ENCODE measurements at places on chromosomes 12 and 14.

DNA sequence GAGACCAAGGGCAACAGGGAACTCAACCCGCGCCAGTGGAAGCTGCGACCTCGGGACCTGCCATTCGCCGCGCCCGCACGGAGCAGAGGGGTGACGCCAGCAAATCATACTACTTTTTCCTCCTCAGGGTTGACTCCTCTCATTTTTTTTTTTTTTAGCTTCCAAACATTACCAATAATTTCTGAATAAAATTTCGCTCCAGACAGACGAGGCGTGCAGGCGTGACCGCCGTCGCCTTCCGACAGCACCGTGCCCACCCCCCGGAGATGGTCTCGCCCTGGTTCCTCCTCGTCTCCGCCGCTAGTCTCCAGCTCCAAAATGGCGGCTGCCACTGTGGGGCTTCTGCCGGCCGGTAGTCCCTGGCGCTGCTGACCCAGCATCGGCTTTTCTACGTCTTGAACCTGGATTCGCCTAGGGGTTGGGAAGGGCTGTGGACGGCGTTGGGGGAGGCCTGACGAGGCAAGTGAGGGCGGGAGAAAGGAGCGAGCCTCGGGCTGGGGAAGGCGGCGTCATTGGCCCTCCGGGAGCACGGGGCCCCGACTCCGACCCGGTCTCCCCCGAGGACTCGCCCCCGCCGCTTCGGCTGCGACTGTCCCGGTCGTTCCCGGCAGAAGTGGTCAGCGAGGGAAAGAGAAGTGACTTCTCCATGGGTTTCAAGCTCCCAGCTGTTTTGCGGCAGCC lies at the start of the genes CPSF2 and NDUFB1:
CPSF2 (plus strand) TSS at position 300 of the 681 bp plus-strand sequence. CDS start 9,016 bp downstream, outside the sequence.
NDUFB1 (minus strand) TSS at position 37 of the 681 bp plus-strand sequence. CDS start 4,069 bp downstream, outside the sequence.
- peak; percentile 74 for DNase-seq

DNA sequence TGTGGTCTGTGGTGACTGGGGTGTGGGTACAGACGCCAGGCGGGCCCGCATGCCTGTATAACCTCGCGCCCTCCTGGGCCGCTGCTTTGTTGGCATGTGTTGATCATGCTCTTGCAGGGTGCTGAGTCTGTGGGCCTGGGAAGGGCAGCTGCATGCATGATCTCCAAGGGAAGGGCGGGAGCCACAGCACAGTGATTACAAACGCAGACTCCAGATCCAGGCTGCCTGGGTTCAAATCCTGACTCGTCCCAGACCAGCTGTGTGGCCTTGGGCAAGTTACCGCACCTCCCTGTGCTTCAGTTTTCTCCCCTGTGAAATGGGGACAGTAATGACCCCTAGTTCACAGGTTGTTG lies 24.0 kb downstream of the ADGRD1 start:
- DNase-seq: no peak

- DNase-seq: no peak
Measured at GRCh38 chr14:89827265-89827664, 127.3 kb downstream of the EFCAB11 start.

DNA sequence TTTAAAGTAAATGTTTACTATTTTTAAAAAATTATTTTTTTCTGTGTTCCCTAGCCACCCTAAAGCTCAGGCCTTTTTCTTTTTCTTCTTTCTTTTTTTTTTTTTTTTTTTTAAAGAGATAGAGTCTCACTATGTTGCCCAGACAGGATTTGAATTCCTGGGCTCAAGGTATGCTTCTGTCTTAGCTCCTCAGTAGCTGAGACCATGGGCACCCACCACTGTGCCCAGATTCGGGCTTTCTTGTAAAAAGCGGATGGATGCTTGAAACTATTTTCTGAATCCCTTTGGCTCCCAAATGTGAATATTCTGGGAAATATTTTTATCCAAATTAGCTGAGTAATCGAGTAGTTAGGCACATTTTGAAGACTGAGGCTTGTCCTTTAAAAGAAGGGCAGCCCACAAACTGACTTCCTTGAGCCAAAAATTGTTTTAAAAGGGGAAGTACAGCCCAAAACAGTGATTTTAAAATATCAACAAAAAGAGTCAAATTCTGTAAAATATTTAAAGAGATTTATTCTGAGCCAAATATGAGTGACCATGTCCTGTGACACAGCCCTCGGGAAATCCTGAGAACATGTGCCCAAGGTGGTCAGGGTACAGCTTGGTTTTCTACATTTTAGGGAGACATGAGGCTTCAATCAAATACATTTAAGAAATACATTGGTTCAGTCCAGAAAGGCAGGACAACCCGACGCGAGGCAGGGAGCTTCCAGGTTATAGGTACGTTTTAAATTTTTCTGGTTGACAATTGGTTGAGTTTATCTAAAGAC lies 28.8 kb upstream of the HIGD1C start:
- DNase-seq: no peak

GRCh38 chr14:46256381-46256780 lies 395.2 kb downstream of the RPL10L start:
- no peak for DNase-seq

- DNase-seq: no peak
Measured at GRCh38 chr14:103629503-103630121, 601 bp downstream of the KLC1 start.

GRCh38 chr14:63288853-63289252 lies 29.9 kb downstream of the GPHB5 start:
- no peak for DNase-seq

DNA sequence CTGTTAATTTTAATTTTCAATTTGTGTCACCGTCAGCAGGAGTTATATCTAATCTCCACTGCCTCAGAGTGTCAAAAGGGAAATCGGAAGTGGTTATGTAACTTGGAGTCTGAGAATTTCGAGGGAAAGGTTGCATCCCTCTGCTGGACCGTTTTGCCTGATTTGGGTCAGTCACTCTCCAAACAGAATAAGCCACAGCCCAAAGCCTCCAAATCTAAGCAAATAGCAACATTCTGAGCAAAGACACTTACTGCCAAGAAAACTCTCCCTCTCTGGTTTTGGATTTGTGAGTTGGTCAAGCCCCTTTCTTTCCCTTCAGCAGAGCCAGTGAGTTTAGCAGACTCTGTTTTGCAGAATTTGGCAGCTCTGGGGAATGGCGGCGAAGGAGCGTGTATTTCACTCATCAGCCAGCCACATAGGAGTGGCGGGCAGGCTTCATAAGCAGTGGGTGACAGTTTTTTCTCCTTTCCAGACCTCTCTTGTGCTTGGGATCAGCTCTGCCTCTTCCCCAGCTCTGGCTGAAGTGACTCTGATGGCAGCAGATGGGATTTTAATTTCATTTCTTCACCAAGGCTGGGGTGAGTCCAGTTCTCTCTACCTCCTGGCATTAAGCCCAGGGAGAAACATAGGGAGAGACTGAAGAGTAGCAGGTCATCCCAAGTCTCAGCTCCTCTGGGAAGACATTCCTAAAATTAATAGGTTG lies 218.7 kb upstream of the NOS1 start:
- no peak for DNase-seq

- no peak for DNase-seq
Measured at GRCh38 chr14:56570295-56570694, 9.3 kb upstream of the TMEM260 start.

GRCh38 chr12:25692115-25693035 lies 139.3 kb upstream of the LMNTD1 start:
- DNase-seq: peak; percentile 91

GRCh38 chr14:38278035-38278434 lies 22.1 kb upstream of the CLEC14A start:
- DNase-seq: peak; percentile 52

DNA sequence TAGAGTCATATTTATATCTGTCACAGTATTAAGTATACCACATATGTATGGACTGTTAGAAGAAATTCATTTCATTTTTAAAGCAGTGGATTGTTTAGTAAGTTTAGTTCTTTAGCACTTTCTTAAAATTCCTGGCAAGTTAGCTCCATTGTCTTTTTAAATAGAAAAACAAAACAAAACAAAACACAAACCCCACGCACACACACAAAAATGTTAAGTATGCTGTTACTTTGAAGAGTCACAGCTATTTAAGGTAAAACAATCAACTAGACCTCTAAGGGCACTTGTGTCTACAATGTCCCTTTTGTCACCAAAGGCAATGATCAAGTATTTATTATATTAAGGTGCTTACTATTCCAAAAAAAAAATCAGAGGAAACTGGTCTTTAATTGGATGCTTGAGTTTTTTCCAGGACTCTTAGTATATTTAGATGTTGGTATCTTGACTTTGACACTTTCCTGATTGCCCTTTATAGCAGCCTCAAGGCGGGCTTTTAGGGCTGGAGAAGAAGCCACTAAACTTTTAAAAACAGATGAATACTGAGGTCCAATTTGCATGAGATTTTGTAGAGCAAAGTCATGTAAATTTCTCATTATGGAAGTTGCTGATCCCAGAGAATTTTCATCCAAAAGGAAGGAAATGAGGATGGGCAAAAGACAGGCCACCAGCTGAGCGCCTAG lies 85.5 kb upstream of the HECTD1 start:
- peak; percentile 31 for DNase-seq

- no peak for DNase-seq
Measured at GRCh38 chr12:52645120-52645761, 6.8 kb downstream of the KRT2 start.

GRCh38 chr12:97960225-97960624 lies 497.6 kb downstream of the RMST start:
- no peak for DNase-seq

GRCh38 chr12:7756993-7757392 lies 8.0 kb upstream of the NANOGNB start:
- no peak for DNase-seq

GRCh38 chr14:58947156-58947555 lies 241.3 kb upstream of the DAAM1 start:
- no peak for DNase-seq

- DNase-seq: peak; percentile 59
Measured at GRCh38 chr14:69355607-69356281, 42.4 kb downstream of the ERH start.

DNA sequence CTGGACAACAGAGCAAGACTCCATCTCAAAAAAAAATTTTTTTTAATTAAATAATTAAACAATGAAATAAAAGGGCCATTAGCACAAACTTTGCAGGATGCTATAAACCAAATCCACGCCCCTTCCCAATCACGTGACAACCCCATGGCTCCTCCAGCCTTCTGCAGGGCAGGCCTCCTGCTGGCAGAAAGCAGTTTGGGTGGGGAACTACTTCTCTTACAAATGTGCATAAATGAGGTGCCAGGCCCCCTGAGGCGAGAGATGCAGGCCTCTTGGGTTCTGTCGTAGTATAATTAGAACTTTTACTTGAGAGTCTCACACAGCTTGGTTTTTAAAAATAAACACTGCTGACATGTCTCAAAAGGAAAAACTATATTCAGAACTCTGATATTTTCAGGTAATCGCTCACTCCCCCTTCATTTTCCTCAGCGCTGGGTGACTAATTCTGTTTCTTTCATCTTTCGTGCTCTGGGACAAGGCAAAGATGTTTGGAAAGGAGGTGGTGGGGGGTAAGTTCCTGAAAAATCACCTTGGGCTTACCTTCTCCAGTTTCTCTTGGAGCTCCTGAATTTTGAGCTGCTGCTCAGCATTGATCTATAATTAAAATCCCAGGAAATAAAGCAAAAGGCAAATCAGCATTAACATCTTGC lies 101.7 kb downstream of the CIT start:
- no peak for DNase-seq

GRCh38 chr12:124440841-124441381 lies 126.5 kb downstream of the NCOR2 start:
- DNase-seq: peak; percentile 65

GRCh38 chr14:90608281-90608680 lies 207.9 kb downstream of the TTC7B start:
- no peak for DNase-seq

- no peak for DNase-seq
Measured at GRCh38 chr14:50795142-50795541, 35.8 kb downstream of the NIN start.

DNA sequence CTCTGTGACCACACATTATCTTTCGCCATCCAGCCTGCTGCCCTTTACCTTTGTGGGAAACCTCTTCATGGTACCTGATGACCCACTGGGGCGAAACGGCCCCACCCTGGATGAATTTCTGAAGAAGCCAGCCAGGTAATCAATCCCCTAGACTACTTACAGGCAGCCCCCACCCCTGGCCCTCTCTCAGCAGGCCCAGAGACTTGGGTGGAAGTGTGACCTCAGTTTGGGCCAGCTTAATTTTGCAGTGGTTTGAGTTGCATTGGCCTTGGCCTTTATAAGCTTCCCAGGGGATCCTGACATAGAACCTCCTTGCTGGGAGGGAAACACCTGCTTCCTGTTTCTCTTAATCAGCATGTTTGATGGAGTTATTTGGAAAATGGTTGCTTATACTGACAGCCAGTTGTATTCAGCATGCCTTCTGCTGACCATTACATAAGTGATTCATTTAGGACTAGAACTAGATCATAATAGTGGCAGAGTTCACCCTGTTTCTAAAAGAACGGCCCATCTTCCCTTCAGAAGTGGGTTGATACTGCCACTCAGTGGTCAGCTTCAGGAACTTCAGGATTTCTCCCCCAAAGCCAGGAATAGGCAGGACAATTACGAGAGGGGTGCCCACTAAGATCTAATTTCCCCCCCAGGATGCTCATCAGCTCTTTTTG lies 6.1 kb downstream of the SDR39U1 start:
- DNase-seq: peak; percentile 87

DNA sequence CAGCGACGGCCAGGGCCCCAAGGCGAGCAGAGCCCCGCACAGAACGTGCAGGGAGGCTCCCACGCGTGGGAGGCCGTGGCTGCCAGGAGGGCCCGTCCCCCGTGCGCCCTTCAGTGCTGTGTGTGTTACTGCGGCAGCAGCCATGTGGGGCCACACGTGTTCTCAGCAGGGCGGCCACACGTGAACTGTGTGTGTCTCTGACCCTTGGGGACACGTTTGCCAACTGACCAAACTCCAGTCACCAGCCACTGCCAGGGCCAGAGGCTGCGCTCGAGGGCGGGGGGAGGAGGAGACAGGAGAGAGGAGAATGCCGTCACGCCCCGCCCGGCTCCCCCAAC lies 57.7 kb downstream of the GALNT9 start:
- no peak for DNase-seq

DNA sequence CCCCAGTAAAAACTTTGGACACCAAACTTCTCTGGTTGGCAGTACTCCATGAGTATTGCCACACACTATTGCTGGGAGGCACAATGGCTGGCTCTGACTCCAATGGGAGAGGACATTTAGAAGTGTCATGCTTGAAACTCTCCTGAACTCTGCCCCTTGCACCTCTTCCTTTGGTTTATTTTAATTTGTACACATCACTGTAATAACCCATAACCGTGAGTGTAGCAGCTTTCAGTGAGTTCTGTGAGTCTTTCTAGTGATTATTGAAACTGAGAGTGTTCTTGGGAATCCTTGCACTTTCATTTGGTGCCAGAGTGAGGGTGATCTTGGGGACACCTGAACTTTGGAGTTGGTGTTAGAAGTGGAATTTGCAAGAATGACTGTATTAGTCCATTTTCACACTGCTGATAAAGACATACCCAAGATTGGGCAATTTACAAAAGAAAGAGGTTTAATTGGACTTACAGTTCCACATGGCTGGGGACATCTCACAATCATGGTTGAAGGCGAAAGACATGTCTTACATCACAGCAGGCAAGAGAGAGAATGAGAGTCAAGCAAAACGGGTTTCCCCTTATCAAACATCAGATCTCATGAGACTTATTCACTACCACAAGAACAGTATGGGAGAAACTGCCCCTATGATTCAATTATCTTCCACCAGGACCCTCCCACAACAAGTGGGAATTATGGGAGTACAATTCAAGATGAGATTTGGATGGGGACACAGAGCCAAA lies 41.3 kb upstream of the CEP83 start:
- peak; percentile 11 for DNase-seq

- DNase-seq: no peak
Measured at GRCh38 chr14:92789457-92790089, 4.5 kb upstream of the GOLGA5 start.

GRCh38 chr14:101899263-101899662 lies 65.1 kb upstream of the DYNC1H1 start:
- no peak for DNase-seq

- no peak for DNase-seq
Measured at GRCh38 chr12:95553197-95553943, 2.1 kb upstream of the USP44 start.

Measured in fibroblast of pulmonary artery (primary cell).